Bone marrow (tissue), 2 donors: ENCODE measurements at places on chromosomes 16 and 17.

GRCh38 chr16:2953706-2954627 is 10.1 kb upstream of the KREMEN2 start:
- no peak for DNase-seq

DNA sequence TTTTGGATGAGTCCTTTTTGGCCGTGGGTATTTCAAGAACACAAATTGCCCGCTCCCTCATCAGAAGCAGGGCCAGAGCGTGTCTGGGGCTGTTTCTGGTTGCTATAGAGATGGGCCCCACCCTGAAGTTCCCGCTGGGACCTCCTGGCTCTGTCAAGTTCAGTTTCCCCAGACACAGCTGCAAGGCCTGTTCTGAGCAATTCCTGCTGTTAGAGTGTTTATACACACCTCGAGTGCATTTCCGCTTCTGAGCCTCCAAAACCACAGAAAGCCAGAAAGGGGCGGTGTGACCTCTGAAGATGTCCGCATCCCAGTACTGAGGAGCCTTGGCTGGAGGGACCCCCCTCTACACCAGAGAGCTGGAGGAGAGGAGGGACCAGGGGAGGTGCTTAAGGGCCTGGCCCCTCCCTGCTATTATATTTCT is 9.3 kb upstream of the WBP2 start:
- DNase-seq, result no peak

GRCh38 chr16:30740364-30741251 is 7.6 kb upstream of the PHKG2 start:
- DNase-seq, result no peak

GRCh38 chr16:87491522-87492290 is 1.1 kb downstream of the ZCCHC14 start:
- DNase-seq, result no peak

- DNase-seq, result no peak
These were observed 3.0 kb downstream of the PDILT start for GRCh38 chr16:20401475-20402016.

GRCh38 chr17:16352303-16352666 is 984 bp downstream of the CENPV start:
- no peak for DNase-seq
